Stimulated activated CD8-positive, alpha-beta memory T cell treated with anti-CD3 and anti-CD28 coated beads, Interleukin-15, amount 100 ng/mL, for 48 hours (primary cell): ENCODE measurements at places on chromosomes 7 and 10.

DNA sequence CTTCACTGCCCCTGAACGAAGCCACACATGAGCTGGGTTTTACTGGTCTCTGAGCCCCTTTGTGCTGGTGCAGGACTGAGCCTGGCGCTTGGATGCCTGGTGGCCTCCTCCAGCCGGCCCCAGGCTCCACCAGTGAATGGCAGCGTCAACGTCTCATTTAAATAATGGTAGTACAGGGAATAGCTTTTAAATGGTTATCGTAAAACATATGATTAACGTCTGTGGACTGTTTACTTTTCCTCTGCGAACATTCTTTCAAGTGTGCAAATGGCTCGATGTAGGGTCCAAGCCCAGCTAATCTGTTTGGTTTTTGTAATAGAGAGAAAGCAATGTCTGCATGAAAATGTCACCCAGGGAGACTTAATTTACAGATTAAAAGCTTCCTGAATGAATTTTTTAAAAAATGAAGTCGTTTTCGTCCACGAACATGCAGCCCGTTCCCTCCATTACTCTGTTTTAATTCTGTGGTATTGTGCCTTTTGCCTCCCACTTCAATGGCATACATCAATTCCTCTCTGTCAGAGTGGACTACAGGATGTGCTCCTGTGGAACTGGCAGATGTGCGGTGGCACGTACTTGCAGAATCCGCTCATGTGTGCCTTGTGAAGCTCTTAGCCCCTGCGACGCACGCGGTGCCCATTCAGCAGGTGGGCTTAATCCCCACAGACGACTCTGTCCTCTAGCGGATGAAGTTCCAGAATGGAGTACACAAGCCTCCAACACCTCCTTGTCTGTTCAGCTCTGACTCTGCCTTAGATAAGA is 192.7 kb downstream of the TCF7L2 start:
- no peak for DNase-seq

DNA sequence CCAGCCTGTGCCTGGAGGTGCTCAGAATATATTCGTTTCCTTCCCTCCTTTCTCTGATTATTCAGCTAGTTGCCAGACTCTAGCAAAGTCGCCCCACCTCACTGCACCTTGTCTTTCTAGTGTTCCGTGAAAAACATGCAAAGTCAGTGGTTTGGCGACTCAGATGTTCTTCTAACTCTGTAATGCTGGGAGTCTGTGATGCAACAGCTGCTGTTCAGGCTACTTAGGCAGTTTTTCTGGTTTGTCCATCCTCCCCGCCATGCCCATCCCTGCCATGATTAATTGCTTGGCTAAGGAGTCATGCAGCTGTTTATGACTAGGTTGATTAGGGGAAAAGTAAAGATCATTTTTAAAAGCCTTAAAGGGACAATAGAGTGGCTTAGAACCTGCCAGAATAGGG is 99.4 kb downstream of the MTPN start:
- DNase-seq = no peak

GRCh38 chr7:132082394-132082793 is 493.9 kb downstream of the PLXNA4 start:
- DNase-seq = no peak

- DNase-seq = no peak
These were observed 17.3 kb downstream of the DGKI start for GRCh38 chr7:137829337-137829992.

GRCh38 chr10:5412277-5412941 is at the start of gene NET1:
Gene NET1, plus strand, starts transcription at chr10:5412557. Its CDS starts 136 bp downstream, at chr10:5412693.
- DNase-seq = peak; percentile 64

- DNase-seq = no peak
These were observed 47.8 kb downstream of the IKZF1 start for GRCh38 chr7:50352282-50352681.

DNA sequence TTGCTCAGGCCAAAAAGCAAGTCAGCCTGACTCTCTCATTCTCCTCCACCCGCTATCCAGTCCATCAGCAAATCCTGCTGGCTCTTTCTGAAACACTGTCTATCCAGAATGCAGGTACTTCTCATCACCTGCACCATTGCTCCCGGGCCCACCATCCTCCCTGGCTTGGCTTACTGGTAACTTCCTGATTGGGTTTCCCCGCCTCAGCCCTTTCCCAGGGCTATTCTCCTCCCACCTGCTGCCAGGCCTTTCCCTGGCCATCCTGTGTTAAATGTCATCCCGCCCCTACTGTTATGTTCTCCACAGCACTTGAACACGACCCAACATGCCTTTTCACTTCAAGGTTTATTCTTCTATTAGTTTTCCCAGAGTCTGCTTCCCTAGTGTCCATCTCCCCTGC is 124.0 kb downstream of the CNNM2 start:
- DNase-seq = no peak

GRCh38 chr10:79125092-79125491 is 56.3 kb downstream of the ZMIZ1 start:
- no peak for DNase-seq

DNA sequence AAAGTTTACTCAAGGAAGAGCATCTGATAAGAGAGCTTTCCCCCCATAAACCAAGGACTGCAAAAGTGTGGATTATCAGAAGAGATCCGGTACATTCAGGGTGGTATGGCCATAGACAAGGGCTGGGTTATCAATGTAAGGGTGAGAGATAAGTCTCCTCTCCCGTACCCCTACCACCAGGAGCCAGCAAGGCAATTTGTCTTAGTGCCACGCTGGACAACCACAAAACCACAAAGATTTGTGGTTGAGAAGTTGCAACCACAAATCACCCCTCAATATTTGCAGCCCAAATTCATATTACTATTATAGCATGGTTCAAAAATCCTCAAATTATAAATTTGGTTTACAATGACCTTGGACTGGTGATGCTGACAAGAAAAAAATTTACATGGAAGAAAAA is 2.3 kb upstream of the ZSCAN25 start:
- DNase-seq = no peak

- no peak for DNase-seq
These were observed 103.1 kb upstream of the SFMBT2 start for GRCh38 chr10:7513936-7514335.

DNA sequence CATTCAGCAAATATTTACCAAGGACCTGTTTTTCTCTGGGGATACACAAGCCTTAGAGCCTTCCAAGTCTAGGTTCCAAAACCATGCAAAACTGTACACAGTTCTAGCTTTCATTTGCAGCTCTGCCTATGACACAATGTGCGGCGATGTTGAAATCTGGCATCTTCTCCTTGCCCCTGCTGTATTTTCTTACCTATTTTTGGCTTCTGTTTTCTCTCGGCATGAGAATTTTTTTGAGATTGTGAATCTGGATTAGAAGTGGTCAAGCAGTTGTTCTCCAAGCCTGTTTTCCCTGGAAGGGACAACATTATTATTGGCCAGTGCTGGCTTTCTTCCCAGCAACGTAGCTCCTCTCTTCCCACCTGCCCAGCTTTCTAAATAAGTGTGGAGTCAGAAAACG is 176.3 kb downstream of the CREB5 start:
- DNase-seq = no peak

DNA sequence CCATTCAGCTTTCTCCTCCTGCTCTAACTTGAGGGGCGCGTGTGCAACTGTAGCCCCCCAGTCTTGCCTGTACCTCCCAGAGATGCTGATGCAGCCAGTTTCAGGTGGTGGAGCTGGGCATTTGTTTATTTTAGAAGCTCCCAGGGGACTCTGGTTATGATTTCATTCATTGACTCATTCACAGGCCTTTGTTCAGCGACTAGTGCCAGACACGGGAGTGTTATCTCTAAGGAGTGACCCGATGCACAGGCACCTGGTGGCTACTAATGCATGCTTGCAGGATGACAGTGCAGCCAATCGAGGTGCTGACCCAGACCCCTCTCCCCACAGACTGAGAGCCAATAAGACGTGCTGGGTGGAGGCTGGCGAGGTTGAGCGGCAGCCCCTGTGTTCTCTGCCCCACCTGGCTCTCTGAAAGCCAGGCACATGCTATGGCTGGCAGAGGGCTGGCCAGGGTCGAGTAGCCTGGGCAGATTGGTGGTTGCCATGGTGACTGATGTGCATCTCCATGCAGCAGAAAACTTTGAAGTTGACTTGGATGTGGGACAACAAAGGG is 19.7 kb upstream of the SLC18A2 start:
- DNase-seq = no peak

GRCh38 chr7:22481726-22482125 is 18.3 kb downstream of the STEAP1B start:
- DNase-seq = no peak

GRCh38 chr10:120917521-120918250 is 66.5 kb downstream of the WDR11 start:
- no peak for DNase-seq

GRCh38 chr7:43450894-43451293 is 132.0 kb upstream of the STK17A start:
- no peak for DNase-seq

DNA sequence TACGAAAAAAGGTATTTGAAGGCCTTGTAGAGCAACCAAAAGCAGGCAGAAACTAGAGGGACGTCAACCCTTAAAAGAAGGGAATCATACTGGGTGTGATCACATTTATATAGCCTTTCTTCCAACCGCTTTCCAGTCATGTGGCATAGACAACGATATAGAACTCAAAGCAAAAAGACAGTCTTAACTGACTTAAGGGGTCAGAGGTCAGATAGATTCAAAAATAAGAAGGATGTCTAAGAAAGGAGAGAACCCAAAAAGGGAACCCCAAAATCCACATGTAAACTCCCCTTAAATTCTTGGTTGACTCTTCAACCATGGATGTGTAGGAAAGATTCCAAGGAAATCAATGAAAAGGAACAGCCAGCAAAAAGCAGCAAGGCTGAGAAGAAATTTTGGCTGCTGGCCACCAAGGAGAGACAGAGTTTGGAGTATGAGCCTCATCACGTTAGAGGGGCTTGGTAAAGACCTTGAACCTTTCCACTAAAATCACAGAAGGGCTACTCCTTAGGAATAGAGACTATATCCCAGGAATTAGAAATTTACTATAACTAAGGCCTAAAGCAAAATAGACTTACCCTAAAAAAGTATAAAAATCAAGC is 8.6 kb downstream of the BCAP29 start:
- DNase-seq = no peak

DNA sequence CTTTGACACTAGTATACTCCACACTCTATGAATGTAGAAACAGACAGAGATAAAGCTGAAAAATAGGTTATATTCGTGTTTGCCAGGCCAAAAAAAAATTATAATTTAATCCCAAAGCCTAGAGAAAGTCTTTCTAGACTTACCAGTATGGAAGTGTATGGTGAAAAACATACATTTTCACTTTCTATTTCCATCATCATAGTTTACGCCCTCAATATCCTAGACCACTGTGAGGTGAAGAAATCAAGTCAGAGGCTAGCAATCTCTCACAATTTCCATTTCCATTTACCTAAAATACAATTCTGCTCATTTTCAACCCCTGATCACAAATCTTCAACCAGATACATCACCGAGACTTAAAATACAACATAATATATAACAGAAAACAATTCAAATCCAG is 16.2 kb downstream of the GPR22 start:
- no peak for DNase-seq

GRCh38 chr10:122478971-122479370 is 17.6 kb downstream of the HTRA1 start:
- DNase-seq = no peak
